Stimulated activated CD4-positive, alpha-beta T cell treated with anti-CD3 and anti-CD28 coated beads, Interleukin-1b, Interleukin-23, amount 100 ng/mL, for 1 hour (primary cell): ENCODE measurements at places on chromosomes 5 and 9.

DNA sequence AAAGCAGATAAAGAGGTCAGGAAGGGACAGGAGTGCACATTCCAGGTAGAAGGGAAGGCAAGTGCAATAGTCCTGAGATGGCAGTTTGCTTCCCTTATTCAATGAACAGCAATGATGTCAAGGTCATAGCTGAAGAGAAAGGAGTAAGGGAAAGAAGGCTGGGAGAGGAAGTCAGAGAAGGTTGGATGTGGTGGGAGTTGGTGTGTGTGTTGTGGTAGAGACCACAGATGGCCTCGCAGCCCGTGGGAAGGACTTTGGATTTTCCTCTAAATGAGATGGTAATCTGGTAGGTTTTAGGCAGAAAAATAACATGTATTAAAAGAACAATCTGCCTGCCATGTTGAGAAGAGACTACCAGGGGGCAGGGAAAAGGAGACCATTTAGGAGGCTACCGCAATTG is 25.1 kb upstream of the LPAR1 start:
- no peak for DNase-seq

GRCh38 chr9:116471093-116471906 is 215.8 kb upstream of the TRIM32 start:
- no peak for DNase-seq

- no peak for DNase-seq
These were observed 8.4 kb upstream of the FAM81B start for GRCh38 chr5:95382801-95383200.

DNA sequence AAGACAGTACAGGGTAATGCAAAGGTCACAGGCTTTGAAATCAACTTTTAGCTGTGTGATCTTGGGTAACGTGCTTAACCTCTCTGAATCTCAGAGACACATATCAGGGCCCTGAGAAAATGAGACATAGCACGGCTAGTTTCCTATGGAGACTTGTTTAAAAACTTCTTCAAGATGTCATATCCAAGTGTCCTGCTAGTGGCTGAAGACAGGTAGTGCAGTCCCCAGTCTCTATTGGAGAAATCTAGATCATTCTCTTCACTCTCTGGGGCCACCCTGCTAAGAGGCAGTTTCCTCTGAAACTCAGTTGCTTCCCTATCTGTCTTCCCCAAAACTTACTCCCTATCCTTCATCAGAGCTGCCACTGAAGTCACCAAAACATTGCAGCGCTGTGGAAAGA is 30.3 kb upstream of the GRXCR2 start:
- no peak for DNase-seq

- no peak for DNase-seq
These were observed 27.3 kb upstream of the IL17B start for GRCh38 chr5:149406203-149406978.

- peak; percentile 83 for DNase-seq
These were observed at the start of gene PFDN1 for GRCh38 chr5:140302786-140303639. Gene PFDN1, minus strand, starts transcription at chr5:140303101. Its CDS starts 28 bp downstream, at chr5:140303073.

DNA sequence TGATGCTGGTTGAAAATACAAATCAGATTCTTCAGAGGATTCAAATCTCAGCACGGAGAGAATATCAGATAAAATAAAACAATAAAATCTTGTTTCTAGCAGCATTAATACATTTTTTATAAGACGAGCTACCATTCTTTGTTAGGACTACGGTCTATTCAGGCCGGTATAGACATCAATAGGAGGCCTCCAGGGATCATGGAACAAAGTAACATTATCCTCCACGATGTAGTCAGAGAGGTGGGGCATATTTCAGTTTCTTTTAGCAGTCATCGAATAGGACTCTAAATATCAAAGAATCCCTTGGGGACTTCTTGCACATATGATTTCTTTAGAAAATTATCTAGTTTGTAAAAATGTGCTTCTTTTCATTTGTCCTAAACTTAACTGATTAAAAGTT is 225.9 kb upstream of the HAPLN1 start:
- no peak for DNase-seq

GRCh38 chr9:112777914-112778313 is 27.4 kb downstream of the SNX30 start:
- no peak for DNase-seq

GRCh38 chr9:2567922-2568321 is 53.7 kb upstream of the VLDLR start:
- DNase-seq, result no peak

- no peak for DNase-seq
These were observed 34.2 kb downstream of the ADRB2 start for GRCh38 chr5:148860599-148860998.

DNA sequence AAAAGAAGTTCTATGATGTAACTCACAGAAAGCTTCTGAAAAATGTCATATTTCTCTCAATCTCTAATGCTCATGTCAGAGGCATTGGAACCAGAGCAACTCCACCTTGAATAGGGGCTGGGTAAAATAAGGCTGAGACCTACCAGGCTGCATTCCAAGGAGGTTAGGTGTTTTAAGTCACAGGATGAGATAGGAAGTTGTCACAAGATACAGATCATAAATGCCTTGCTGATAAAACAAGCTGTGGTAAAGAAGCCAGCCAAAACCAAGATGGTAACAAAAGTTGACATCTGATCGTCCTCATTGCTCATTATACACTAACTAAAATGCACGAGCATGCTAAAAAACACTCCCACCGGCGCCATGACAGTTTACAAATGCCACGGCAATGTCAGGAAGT is 411.1 kb upstream of the GRIA1 start:
- no peak for DNase-seq

GRCh38 chr9:36040271-36040925 is 3.7 kb downstream of the RECK start:
- no peak for DNase-seq

GRCh38 chr5:78399116-78399515 is 38.7 kb downstream of the SCAMP1 start:
- no peak for DNase-seq

GRCh38 chr9:28999057-28999456 is 1425.8 kb upstream of the C9orf72 start:
- no peak for DNase-seq

DNA sequence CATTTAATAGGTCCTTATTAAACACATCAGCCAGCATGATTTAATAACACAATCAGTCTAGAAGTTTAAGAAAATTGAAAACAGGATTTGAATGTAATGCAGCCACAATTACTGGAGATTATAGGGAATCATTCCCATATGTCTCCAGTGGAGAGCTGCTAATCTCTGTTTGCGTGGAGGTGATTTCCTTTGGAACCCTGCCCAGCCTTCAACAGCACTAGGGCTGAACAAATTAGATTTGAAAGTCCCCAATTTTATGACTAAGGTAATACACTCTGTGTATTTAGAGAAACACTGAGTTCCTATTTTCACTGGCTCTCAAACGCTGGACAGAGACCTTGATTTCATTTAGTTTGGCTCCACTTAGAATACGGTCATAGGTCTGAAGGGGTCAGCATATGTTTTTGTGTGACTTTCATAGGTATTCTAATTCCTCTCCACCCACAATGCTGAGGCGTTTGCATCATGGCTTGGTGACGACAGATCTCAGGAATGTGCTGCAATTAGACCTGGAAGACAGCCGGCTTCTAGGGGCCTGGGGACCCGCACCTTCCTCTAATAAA is 508.3 kb downstream of the EBF1 start:
- DNase-seq, result no peak

GRCh38 chr9:34559624-34560455 is 29.7 kb downstream of the CNTFR start:
- no peak for DNase-seq

DNA sequence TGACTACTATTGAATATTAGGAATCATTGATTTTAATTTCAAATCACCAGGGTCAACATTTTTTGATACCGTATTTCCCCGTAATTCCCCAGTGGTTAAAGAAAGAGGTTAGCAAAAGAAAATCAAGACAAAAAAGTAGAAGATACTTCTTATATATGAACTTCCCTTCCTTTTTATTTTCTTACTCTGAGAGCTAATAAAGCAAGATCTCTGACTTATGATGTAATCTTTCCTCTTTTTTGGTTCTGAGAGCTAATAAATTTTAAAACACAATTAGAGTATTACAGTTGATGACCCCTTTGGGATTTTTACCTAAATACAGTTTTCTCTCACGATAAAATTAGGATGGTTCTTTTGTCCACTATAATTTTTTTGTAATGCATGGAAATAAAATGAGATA is 9.2 kb upstream of the FYB1 start:
- no peak for DNase-seq

GRCh38 chr5:87099291-87099839 is 168.3 kb upstream of the RASA1 start:
- no peak for DNase-seq

- DNase-seq, result no peak
These were observed 430.6 kb downstream of the NR2F1-AS1 start for GRCh38 chr5:93150311-93151012.

- no peak for DNase-seq
These were observed 15.0 kb upstream of the VAV2 start for GRCh38 chr9:134007150-134007549.

GRCh38 chr5:58133631-58134296 is 326.1 kb downstream of the PLK2 start:
- DNase-seq, result no peak

GRCh38 chr9:3576328-3576727 is 50.5 kb upstream of the RFX3 start:
- no peak for DNase-seq

DNA sequence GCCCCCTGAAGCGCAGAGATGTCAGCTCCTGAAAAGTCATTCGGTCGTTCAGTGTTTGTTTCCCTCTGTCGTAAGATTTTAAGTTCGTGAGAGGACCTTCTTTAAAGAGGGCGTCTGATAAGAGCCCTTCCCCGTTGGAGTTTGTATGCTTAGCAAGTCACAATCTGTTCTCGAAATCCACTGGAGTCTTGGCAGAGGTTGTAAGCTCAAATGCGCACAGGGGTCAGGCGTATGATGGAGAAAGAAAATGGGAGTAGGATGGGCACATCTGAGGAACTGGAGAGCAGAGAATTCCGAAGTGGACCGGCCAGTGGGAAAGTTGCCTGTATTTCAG is 710 bp downstream of the HSD17B4 start:
- DNase-seq, result no peak

GRCh38 chr5:171743436-171744076 is 42.1 kb upstream of the SMIM23 start:
- DNase-seq, result no peak

GRCh38 chr9:124665391-124666058 is 105.6 kb downstream of the NR6A1 start:
- no peak for DNase-seq

GRCh38 chr9:109320331-109320741 is 523 bp downstream of the EPB41L4B start:
- no peak for DNase-seq

- no peak for DNase-seq
These were observed 87.3 kb downstream of the CCDC171 start for GRCh38 chr9:15640121-15640520.

- no peak for DNase-seq
These were observed 55.7 kb upstream of the CARTPT start for GRCh38 chr5:71663191-71663969.

GRCh38 chr5:150058480-150059126 is 27.8 kb downstream of the CSF1R start:
- DNase-seq, result no peak

DNA sequence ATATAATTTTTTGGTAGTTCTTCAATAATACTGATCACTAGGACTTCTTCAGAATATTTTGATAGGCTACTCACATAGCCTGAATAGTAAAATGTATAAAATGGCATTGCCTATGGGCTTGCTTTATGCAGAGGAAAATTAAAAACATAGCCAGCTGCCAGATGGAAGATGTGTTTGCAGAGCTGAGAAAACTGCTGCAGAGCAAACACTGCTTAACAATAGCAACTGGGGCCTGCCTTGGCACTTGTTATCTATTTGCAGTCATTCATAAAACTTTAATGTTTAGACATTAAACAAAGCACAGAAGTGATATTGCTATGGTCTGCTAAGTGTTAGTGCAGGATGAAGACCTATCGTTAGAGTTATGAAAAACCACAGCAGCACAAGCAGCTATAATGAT is 151.5 kb upstream of the SMC2 start:
- DNase-seq, result no peak

GRCh38 chr9:131620764-131621520 is 75.6 kb downstream of the PRRT1B start:
- no peak for DNase-seq
